ENCODE measurements at places on chromosomes 16 and 17. TPM values are rescaled to one million over a fixed set of nuclear protein-coding genes. Genes with fewer than 3 reads are reported as not detected.

The RFWD3 gene
- 32.2 TPM for total RNA-seq

The CLEC18B gene
- total RNA-seq = 1.6 TPM

The MYH8 gene
- not detected for total RNA-seq

The GPATCH8 gene
- total RNA-seq = 35.5 TPM

DNA sequence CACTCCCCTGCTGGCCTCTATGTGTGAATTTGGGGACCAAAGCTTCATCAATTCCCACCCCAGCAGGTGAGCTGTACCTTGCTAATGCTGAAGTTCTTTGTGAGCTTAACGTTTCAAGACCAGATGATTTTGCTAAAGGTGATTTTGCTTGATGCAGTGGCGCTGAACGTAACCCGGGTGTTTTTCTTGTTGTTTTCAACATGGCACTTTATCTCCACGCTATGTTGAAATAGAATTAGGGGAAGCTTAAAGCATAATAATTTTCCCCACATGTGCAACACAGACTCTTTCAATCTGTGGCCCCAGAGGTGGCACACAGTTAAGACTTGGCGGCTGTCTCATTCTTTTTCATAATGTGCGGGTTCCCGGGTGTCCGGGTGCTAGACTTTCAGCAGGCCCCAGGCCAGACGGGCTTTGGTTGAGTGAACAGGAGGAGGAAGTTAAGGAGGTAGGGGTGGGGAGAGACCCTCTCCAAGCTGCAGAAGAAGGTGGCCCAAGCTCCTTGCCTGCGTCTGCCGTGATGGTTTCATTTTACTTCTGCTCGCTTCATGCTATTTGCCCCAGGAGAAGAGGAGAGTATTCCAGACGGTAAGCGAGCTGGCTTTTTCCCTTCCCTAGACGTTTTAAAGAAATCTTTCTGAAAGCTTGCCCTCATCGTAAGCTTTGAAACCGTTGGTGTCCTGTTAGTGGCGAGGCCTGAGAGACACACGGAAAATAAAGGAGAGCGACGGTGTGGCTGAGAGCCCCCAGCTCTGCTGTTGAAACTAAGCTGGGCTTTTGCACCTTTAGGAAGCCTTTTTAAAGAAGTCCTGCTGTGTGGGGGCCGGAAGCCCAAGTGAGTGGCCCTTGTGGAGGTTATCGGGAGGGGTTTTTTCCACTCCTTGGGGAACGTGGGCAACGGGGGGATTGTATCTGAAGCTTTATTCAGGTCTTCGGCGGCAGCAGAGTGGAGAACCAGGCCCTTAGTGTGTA lies 4.2 kb downstream of the FOXC2 start:
- H3K36me3 ChIP-seq = peaks cover 35% of the 10 kb centered on the region
- peaks cover 54% of the 10 kb centered on the region for H3K4me1 ChIP-seq
- peak overlapping the region; percentile 99 for H3K27ac ChIP-seq
- H3K4me3 ChIP-seq = peak overlapping the region; percentile 91
- no peak for DNase-seq

GRCh38 chr17:58315750-58316149 lies 12.8 kb downstream of the TSPOAP1 start:
- peaks cover 12% of the 10 kb centered on the region for H3K27me3 ChIP-seq
- H3K4me1 ChIP-seq = no peaks in the 10 kb centered on the region
- DNase-seq = no peak
- no peak overlapping the region for H3K27ac ChIP-seq
- H3K4me3 ChIP-seq = no peak overlapping the region

DNA sequence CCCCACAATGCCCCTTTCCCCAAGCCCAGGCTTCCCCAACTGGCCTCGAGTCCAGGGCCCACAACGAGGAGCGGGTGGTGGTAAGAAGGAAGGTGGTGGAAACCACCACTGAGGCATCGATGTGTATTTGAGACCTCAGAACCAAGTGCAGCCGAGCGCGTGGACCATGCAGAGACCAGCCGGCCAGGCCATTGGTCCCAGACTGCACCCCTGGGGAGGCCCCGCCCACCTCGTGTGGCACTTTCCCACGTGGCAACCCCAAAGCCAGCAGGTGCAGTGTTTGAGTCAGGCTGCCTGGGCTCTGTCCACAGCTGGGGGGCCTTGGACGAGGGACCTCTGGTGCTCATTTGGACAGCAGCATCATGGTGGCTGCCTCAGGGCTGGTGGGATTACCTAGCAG lies 28.1 kb upstream of the BAHCC1 start:
- H3K27me3 ChIP-seq = peaks cover 2% of the 10 kb centered on the region
- no peak overlapping the region for H3K4me3 ChIP-seq
- DNase-seq = no peak
- no peaks in the 10 kb centered on the region for H3K36me3 ChIP-seq

GRCh38 chr16:55035956-55036355 lies 105.3 kb downstream of the IRX5 start:
- H3K27me3 ChIP-seq = peaks cover 23% of the 10 kb centered on the region
- no peak overlapping the region for H3K27ac ChIP-seq
- no peaks in the 10 kb centered on the region for H3K4me1 ChIP-seq
- no peak for DNase-seq
- no peaks in the 10 kb centered on the region for H3K36me3 ChIP-seq

DNA sequence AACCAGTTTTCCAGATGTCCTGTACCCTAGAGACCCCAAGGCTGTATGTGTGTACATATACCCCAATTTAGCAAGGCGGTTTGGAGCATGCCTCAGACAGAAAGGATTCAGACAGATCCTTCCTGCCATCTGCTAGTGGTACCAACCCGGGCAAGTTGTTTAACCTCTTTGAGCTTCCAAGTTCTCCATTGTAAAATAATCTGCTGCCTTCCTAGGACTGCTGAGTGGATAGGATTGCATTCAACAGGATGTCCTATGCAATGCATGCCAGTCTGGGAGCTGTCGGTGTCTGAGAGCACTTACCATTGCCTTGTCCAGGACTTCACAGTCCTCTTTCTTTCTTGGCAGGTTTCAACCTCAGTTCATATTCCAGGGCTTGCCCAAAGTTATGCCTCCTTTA lies 1.9 kb downstream of the CDH13 start:
- H3K4me1 ChIP-seq = peaks cover 48% of the 10 kb centered on the region
- no peaks in the 10 kb centered on the region for H3K36me3 ChIP-seq
- peak overlapping the region; percentile 83 for H3K4me3 ChIP-seq
- peak overlapping the region; percentile 62 for H3K27ac ChIP-seq
- no peak for DNase-seq

DNA sequence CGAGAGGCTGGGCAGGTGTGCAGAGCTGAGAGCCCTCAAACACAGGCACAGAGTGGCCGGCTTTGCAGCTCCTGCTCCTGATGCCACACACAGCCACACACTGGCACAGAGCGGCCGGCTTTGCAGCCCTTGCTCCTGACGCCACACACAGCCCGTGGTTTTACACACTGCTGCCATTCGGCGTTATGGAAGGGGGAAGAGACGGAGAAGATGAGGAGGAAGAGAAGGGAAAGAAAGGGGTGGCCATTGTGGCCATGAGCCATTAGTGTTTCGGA lies 26.8 kb downstream of the WSCD1 start:
- H3K36me3 ChIP-seq = peaks cover 2% of the 10 kb centered on the region
- H3K4me3 ChIP-seq = no peak overlapping the region
- H3K27me3 ChIP-seq = peaks cover 10% of the 10 kb centered on the region

DNA sequence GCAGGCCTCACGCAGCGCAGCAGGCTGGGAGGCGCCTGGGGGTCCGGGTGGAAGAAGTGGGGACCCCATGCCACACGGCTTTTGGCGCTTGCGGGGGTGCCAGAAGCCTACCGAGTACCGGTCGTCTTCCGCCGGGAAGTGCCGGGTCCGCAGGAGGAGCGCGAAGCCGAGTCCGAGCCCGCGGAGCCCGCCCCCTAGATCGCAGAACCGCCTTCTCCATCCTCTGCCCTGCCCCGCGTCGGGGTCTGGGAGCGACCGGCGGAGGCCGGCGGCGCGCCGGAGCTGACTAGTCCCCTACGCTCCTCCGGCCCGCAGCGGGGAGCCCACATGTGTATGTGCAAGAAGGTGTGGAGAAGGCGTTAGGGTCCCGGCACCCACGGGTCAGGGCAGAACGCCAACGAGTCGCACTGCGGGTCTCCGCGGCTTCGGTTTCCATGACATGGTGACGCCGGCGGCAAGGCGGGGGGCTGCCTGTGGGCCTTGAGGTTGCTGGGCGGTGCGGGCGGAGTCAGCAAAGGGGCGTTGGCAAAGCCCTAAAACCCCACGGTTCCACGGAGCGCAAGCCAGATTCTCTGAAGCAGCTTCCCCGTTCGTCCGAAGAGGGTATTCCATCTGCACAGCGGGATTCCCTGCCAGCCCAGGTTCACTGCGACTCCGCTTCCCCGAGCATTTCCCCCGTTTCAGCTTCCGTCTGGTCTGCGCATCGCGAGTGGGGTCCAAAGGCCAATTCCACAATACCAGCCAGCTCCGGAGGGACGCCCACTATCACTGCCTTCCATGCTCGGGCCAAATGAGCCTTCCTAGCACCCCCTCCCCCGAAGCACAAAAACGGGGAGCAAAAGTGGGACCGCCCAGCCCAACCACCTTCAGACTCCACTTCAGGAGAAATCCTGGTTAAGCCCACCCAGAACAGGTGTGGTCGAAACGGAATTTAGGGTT lies 2.3 kb upstream of the LHX1 start:
- peaks cover 82% of the 10 kb centered on the region for H3K27me3 ChIP-seq
- H3K36me3 ChIP-seq = no peaks in the 10 kb centered on the region
- DNase-seq = no peak
- H3K27ac ChIP-seq = no peak overlapping the region
- H3K4me1 ChIP-seq = peaks cover 49% of the 10 kb centered on the region

Measured in chondrocyte (in vitro differentiated cells).